Fibroblast of skin of scalp (primary cell): ENCODE measurements at places on chromosomes 2 and 18.

DNA sequence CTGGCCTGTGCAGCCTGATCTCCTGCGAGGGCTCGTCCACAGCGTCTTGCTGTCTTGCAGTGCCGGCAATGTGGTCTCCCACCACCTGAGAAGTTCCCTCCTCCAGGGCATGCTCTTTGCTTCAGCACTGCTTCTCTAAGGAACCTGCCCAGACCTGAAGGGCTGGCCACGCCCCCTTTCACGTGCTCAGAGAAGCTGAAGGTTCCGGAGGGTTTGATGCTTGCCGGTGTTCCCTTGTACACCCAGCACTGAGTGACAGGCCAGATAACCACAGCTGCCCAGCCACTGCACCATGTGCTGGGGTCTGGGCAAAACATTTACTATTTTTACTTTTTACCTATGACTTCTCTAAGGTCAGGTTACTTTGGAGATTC, 1.7 kb upstream of the POLR2D start:
- DNase-seq: no peak

DNA sequence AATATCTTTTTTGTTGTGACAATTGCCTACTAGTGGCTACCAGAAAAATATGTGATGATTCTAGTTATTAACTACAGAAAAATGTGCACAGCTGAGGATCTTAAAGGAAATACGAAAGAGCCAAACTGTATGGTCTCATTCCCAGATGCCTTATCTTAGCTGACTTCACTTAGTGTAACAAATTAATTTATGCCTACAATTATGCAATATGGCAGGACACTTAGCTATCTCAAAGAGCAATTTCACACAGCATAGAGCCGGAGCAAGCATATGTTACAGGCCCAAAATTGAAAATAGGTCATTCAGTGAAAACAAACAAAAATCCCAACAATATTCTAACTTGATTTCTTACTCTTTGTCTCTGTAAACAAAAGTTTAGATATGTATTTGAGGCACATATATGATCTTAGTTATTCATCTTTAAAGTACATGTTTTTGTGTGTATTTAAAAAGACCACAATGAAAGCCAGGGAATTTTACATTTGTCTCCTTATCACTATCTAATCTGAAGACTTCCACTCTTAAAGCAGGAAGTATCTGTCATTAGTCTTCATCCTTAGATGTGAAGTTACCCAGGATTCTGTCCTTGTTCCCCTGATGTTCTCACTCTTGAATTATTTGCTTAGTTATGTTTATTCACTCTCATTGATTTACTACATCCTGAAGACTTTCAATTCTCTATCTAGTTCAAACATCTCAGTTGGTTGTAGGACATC, 1579.0 kb upstream of the NXPH2 start:
- DNase-seq: peak; percentile 33

DNA sequence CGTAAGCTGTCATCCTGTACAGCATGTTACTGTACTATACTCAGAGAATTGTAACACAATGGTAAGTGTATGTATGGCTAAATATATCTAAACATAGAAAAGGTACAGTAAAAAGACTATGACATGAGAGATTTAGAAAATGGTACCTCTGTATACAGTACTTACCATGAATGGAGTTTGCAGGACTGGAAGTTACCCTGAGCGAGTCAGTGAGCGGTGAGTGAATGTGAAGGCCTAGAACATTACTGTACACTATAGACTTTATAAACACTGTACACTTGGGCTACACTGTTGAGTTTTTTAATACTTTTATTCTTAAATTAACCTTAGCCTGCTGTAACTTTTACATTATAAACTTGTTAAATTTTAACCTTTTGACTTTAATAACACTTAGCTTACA, 1.5 kb downstream of the DDX18 start:
- DNase-seq: no peak

DNA sequence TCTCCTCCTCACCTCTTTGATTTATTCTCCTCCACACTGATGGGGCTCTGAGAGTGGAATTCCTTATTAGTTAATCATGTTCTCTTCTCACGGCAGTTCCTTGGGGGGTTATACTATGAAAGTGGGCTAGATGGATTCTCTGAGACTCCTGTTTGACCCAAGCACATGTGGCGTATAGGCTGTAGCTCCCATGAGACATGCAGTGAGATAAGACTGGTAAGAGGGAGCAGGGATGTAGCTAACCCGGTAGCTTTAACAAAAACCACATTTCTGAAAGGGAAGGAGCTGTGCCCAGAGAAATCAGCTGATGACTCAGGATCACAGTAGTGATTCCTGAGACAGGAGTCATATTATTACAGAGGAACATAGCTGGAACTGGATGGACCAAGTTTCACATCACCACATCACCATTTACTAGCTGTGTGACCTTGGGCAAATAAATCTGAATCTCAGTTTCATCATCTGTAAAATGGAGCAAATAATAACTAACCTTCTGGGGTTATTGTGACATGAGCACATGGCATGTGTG, 82.9 kb downstream of the CRIM1 start:
- peak; percentile 99 for DNase-seq
